ENCODE measurements at places on chromosomes 11 and 22. TPM values are rescaled to one million over a fixed set of nuclear protein-coding genes. Genes with fewer than 3 reads are reported as not detected.

ABCC8 gene
- not detected for total RNA-seq

CARD16 gene
- total RNA-seq = 2.0 TPM

SPON1 gene
- total RNA-seq = not detected

MYRF gene
- total RNA-seq = 1.7 TPM

DNA sequence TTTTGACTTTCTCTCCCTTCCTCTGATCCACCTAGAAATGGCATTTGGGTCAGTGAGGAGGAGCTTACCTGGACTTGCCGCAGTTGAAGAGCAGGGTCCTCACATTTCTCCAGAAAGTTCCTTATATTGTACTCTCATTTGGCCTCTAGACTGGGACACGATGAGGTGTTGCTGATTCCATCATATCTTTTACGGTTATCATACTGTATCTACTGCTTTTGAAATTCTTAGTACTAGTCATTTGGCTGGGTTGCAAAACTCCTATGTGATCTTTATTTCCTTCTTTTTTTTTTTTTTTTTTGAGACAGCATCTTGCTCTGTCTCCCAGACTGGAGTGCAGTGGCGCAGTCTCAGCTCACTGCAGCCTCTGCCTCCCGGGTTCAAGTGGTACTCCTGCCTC lies 58.7 kb upstream of the FAM181B start:
- H3K36me3 ChIP-seq = no peaks in the 10 kb centered on the region
- no peak overlapping the region for H3K27ac ChIP-seq
- no peak overlapping the region for H3K4me3 ChIP-seq
- H3K4me1 ChIP-seq = no peaks in the 10 kb centered on the region

DNA sequence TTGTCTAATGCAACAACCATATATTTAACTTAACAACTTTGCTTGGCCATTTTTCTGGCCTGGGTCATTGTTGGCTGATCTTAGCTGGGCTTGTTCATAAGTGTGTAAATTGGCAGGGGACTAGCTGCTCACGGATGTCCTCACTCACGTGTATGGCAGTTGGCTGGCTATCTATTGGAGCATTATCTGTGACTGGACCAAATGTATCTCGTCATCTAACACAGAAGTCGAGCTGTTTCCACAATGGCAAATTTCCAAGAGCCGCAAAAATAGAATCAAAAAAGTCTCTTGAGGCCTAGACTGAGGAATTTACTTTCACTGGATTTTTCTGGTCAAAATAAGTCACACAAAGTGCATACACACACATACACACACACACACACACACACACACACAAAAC lies 893.3 kb downstream of the FAM181B start:
- H3K4me3 ChIP-seq = no peak overlapping the region
- H3K27me3 ChIP-seq = peaks cover 4% of the 10 kb centered on the region
- no peak overlapping the region for H3K27ac ChIP-seq
- H3K36me3 ChIP-seq = no peaks in the 10 kb centered on the region
- no peaks in the 10 kb centered on the region for H3K4me1 ChIP-seq
- no peak for DNase-seq

DNA sequence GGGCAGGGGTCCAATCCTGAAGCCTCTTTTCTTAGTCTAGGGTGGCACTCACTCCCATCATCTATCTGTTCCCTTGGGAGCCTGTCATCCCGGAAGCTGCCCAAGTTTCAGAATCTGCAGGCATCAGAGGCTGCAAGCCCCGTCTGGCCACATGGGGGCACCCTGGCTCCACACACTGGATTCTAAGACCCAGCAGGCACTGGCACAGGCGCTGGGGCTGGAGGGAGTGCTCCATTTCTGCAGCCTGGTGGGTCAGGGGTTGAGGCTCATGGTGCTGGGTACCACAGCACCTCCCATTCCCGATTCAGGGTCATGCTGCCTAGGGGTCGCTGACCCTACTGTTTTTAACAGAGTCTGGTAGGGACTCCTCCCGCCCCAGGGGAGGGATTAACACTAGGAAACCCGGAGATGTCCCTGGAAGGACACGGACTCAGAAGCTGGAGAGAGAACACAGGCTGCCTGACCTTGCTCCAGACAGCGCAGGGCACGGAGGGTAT lies 243.9 kb upstream of the SYN3 start:
- no peak overlapping the region for H3K27ac ChIP-seq
- no peak overlapping the region for H3K4me3 ChIP-seq
- H3K27me3 ChIP-seq = no peaks in the 10 kb centered on the region
- peaks cover 4% of the 10 kb centered on the region for H3K4me1 ChIP-seq

Data from chondrocyte (in vitro differentiated cells).